ENCODE measurements at places on chromosomes 16 and 17.

- no peak for DNase-seq
Observed at GRCh38 chr17:9121186-9121820, 100.0 kb downstream of the NTN1 start.

DNA sequence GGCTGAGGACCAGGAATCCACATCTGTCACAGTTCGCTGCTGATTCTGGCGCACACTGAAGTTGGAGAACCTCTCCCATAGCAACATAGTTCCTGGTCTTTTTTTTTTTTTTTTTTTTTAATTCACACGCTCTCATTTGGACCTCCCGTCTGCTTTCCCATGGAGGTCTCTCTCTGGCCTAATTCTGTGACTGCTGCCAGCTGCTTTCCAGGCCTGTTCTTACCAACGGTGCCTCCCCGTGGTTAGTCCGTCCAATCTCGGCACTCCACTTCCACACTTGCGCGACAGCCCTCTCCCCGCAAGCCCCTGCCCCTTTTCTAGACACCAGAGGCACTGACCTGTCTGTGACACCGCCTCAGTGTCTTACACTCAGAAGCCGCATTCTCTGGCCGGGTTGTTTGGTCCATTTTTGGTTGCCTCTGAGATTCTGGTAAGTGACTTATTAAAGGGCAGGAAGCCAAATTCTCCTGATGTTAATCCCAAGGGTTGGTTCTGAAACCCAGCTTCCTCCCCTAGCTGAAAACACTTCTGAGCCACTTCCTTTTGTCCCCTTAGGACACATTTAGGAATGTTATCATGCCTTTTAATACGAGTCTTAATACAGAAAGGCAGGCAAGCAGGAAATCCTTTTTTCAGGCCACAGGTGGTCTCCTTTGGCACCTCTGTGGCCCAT lies 1.1 kb upstream of the AKTIP start:
- DNase-seq, result no peak

DNA sequence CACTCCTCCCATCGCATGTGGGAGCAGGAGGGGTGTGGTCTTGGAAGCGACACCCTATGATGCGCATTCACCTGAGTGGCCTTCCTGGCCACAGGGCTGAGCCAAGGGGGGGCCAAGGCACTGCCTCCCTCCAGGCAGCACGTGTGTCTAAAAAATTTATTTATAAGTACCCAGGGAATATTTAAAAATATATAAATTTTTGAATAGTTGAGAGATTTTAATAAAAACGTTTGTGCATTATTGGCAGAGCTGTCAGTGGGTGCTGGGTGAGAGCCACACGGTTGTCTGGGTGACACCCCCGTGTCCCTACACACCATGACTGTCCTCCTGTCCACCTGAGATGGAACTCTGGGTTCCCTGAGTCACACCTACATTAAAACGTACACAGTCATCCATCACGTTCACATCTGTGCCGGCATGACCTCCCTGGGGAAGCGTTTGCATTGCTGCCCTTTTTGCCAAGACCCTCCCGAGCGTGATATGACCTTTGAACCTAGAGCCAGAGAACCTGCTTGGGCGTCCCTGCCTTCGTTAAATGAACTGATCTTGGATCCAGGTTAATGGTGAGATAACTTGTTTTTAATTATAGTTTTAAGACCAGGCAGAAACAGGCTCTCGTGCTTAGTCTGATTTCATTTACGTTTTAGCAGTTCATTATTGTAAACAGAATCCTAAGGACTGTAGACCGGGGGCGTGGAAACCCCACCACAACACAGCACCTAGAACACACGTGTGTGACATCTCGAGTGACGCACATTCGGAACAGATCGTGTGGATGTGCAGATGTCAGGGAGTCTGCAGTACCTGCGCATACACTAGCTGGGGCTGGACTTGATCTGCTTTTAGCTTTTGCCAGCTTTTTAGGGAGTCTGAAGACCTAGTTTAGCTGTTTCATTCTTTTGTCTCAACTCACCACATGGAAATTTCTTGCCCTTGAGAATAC lies 192.8 kb upstream of the CHMP6 start:
- DNase-seq, result no peak

- no peak for DNase-seq
Observed at GRCh38 chr17:32575852-32576251, 89.1 kb downstream of the CDK5R1 start.

DNA sequence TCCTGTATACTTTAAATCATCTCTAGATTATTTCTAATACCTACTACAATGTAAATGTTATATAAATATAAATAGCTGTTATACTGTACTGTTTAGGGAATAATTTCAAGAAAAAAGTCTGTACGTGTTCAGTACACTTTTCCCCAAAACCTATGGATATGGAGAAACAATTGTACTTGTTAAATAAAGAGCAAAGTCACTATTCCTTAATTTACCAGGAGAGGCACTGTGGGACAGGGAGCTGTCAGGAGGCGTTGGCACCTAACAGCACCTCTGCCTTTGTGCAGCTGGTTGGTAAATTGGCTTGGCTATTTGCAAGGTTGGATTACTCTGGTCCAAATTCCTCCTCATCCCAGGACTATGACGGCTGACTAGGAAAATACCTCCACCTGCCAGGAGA lies 28.0 kb downstream of the CRHR1 start:
- DNase-seq, result no peak

DNA sequence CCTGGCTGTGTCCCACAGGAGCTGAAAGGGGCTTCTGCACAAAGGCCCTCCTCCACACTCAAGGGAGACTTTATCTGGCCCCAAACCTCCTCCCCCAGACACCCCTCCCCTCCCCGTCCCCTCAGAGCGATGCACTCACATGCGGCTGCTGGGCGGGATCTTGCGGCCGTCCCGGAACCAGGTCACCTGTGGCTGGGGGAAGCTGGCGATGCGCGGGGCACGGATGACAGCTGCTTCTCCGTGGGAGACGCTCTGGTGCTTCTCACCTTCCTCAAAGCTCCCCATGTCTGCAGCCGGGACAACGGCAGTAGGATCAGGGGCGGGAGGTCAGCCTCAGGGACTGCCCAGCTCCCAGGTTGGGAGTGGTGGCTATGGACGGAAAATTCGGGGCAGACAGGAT lies 144.0 kb upstream of the CDC42EP4 start:
- DNase-seq, result no peak

DNA sequence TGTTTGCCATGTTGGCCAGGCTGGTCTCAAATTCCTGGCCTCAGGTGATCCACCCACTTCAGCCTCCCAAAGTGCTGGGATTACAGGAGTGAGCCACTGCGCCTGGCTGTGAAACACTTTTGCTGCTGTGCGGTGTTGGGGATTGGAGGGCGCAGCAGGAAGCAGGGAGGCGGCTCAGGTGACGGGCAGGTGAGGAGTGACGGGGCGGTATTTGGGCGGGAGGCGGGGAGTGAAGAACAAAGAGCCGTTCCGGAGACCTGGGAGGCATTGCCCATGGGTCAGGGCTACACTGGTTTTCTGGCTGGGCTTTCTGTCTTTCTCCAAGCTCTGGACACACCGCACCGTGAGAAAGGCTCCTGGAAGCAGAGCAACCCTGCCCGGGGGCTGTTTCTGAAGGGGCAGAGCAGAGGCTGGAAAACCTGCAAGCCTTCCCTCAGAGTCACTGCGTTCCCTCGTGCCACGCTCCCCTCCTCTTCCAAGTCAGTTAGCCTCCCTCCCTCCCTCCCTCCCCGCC lies 22.1 kb downstream of the CRISPLD2 start:
- no peak for DNase-seq

DNA sequence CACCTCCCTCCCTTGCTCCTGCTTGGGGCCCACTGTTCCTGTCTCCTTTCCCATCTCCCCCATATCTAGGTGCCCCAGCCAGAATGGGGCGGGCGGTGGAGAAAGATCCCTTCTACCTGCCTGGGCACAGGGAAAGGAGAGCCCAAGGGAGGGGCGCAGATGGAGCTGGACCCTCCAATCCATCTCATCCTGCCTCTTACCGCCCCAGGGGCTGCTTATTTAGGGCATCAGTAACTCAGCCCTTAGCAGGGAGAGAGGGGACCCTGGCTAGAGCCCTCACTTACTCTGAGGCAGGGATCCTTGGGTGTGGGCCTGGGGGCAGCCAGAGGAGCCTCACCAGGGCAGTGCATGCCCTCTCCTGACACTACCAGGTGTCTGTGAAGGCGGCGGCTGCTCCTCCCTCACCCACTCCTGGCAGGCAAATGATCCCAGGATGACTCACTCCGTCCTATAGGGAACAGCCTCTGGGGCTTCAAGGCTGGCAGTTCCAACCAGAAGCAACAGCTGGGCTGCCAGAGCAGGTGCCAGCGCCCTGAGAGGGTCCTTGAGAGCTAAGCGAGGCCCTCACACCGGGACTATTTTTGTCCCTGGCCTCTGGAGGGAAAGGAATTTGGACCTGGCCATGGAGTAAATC lies 16.3 kb upstream of the BCAR1 start:
- DNase-seq, result peak; percentile 20

GRCh38 chr16:2015117-2015946 lies 4.3 kb upstream of the NPW start:
- peak; percentile 69 for DNase-seq

DNA sequence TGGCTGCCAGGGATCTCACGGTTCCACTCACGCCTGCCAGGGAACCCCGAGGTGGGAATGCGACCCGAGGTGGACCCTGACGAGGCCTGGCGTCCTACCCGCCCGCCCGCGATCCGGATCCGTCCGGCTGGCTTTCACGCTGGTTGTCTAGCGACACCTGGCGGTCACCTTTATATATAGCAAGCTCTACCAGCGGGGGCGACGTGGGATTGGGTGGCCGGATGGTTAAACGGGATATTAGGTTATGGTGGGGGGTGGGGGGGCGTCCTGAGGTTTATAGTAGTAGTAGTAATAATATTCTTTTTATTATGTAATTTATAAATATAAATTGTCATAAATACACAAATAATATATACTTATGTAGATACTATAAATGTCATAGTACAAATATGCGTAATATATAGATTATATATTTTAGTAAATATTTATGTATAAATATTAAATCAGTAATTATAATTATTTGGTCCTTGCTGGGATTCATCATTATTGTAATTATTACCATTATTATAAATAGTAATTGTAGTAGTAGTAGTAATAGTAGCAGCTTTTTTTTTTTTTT lies 136.9 kb downstream of the KCNJ12 start:
- DNase-seq, result peak; percentile 38

- no peak for DNase-seq
Observed at GRCh38 chr16:54280751-54281150, 5.8 kb downstream of the IRX3 start.

GRCh38 chr17:69677130-69677529 lies 262.6 kb downstream of the MAP2K6 start:
- DNase-seq, result no peak

- DNase-seq, result no peak
Observed at GRCh38 chr17:78905541-78905940, 2.5 kb upstream of the CEP295NL start.

- DNase-seq, result no peak
Observed at GRCh38 chr17:57413848-57414651, 157.7 kb downstream of the MSI2 start.

DNA sequence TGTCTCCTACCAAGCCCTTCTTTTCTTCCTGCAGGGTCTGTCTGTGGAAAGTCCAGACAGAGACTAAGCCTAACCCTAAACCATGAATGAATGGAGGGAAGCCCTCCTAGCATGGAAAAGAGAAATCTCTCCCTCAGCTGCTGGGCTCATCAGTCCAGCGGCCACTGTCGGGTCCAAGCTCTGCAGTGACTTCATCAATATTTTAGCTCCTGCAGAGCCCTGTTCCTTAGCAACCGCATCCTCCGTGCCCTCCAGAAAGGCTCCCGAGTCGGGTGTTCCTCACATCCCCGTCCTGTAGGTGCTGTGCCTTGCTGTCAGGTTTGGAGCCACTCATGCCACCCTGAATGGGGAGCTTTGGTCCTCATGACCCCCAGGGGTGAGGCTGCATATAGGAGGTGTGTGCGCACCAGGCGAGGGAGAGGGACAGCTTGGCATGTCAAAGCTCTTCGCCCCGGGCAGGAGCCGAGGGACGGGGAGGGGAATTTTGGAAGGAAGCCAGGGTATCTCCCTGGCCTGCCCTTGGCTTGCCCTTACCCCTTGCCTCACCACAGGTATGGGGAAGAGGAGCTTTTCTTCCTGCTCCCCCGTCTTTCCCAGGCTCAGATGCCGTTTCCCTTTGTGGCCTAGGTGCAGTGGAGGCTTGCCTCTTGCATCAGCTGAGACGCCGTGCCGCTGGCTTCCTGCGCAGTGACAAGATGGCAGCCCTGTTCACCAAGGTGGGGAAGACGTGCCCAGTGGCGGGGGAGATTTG lies 23.9 kb downstream of the SGSM2 start:
- no peak for DNase-seq

DNA sequence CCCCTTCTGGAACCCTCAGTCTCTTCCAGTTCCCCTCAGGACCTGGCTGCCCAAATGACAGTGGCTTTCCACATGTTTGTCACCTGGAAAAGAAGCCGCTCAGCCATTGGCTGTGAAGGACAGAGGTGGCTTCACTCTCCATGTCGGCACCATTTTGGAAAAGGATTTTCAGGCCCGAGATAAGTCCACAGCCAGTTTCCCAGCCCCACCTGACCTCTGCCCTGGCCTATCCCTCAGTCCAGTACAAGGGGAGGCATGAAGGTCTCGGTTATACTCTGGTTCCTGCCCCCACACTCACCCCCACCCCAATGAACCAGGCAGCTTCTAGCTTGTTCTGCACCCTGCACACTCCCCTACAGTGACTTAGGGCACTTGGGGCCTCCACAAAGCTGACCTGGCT lies 15.2 kb downstream of the AOC3 start:
- DNase-seq, result no peak

DNA sequence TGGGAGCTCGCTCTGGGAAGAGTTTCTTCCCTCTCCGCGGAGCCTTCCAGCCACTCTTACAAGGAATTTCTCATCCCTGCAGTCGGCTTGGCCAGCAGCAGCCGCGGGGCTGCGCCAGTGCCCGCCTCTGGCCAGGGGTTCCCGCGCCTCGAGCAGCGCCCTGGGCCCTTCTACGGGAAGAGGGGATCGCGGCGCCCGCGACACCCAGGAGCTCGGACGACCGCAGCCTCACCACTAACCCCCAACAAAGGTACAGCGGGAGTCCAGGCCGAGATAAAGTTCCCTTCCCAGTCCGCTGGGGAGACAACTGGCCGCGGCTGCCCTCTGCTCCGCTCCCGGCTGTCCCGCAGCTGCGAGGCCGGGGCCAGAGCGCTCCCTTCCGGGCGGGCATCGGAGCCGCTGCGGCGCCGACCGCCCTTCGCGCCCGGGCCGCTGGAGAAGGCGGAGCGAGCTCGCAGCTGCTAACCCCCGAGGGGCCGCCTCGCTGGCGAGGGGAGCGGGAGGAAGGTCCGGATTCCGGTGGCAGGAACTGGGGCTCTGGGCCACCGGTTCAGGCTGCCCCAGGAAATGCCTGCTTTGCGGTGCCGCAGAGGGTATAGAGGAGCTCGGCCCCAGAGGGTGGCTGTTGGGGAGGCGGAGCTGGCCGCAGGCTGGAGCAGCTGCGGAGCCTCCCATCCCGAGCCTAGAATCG lies 3.6 kb upstream of the HS3ST3B1 start:
- DNase-seq, result peak; percentile 62

DNA sequence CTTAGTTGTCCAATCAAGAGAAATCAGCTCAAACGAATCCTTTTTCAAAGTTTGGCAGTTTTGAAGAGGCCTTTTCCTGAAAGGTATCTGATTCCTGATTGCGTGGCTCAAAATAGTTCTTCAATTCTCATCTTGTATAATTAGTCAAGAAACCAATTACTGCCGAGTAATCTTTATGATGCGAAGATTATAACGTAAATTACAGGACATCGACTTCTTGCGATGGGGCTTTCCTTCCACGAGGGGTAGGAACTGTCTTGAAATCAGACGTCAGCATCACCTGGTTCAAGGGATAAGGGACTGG lies 644 bp upstream of the ARL2BP start:
- DNase-seq, result no peak

GRCh38 chr17:2157081-2157480 lies 102.2 kb downstream of the HIC1 start:
- no peak for DNase-seq

Data from T1000 (cell line).